ENCODE measurements at places on chromosomes 5 and 9. TPM values are rescaled to one million over a fixed set of nuclear protein-coding genes. Genes with fewer than 3 reads are reported as not detected.

Gene IL4
- not detected for total RNA-seq

DNA sequence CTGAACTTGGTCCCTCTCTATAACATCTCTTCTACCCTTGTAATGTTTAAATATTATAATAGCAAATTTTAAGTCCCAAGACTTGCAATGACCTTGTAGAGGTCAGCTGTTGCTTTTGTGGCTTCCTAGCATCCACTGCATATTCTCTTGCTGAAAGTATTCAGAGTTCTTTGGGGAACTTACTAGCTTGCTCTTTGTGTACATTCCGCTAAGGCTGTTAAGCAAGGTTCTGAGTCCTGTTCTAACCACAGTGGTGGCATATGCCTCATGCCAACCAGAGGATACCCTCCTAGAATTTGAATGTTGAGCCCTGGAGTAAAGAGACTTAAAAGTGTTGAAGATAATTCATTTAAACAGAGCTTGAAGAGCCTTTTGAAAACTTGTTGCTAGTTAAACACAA, 570.9 kb downstream of the TLE1 start:
- no peak for DNase-seq

Gene FANCG
- total RNA-seq, result 49.5 TPM

- no peak for DNase-seq
Observed at GRCh38 chr5:62477801-62478200, 65.2 kb downstream of the IPO11 start.

DNA sequence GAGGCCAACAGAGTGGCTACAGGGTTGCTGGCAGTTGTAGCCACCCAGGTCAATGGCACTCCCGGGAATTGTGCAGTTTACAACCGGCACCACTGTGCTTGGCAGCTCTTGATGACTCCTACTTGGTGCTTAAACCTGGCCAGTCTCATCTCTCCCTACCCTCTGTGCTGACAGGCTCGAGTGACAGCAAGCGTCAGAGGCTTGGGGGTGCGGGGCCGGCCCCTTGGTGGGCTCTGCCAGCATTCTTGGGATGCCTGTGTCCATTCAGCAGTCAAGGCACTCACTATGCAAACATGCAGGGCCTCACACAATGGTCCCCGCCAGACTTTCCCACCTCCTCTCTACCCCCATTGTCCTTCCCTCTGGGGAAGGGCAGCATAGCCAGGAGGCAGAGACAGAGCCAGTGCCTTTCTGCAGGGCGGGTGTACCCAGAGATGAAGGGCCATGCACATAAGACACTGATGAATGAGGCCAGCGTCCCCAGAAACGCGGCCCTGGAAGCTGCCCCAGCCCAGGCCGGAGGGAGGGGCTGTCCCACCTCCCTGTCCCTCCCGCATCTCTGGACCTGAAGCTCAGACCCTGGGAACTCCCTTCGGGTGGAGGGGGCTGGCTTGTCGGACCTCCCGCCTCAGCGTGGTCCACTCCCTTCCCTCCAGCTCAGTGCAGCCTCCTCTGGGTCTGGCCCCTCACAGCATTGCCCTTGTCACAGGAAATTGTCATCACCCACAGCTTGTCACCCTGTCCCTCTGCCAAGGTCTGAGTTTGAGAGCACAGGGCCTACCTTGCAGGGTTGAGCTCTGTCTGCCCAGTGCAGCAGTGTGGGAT, 26.4 kb upstream of the NOTCH1 start:
- peak; percentile 67 for DNase-seq

- DNase-seq, result no peak
Observed at GRCh38 chr9:89533411-89534095, 35.6 kb upstream of the SEMA4D start.

DNA sequence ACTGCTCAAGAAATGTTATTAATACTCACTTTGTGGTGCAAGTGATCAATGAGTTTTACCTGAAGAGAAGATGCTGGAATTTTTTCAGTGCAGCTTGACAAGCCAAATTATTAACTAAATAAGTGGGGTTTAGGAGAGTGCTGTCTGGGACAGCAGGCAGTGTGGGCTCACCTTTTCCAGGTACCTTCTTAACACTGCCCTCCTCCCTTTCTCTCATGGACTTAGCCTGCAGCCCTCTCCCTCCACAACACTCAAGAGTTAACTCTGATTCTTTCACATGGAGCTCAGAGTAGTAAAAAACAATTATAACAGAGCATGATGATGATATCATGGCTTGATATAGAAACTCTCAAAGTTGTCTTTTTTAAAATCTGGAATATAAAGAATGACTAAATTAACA, 404.8 kb upstream of the SLC30A5 start:
- DNase-seq, result no peak

DNA sequence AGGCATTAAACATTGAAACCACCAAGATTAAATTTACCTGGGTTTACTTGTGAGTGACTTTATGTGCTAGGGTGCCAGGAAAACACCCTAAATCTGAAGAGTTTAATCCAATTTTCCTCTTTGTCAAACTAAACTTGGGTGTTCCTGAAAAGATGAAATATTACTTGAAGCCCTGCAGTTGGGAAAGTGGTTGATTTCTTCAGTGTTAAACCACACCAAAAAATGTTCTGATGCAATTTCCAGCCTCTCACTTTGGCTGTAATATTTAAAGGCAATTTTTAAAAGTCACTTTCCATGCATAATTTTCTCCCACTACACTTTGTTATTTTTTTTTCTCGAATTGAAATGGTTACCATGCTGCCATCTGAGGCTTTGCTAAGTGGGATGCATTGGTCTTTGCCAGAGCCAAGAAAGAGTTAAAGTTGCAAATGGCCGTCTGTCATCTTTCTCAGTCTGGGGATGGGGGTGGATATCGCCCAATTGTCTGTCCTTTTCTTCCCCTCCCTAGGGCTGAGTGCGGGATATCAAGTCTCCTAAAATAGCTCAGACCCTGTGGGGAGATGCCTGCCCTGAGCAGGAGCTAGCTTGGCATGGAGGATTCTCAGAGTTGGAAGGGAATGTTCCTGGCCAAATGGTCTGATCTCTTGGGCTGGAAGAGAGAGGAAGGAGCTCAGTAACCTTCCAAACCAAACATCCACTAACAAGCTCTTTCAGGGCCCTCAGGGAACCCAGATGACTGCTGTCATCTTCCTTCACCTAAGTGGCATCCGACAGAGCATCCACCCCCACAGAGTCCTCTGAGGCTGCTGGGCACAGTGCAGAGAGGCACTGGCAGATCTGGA, 13.6 kb upstream of the SHB start:
- DNase-seq, result no peak

GRCh38 chr5:158543539-158544387, 556.0 kb downstream of the EBF1 start:
- DNase-seq, result peak; percentile 20

Measured in HT1080 (cell line).